Smooth muscle cell of the coronary artery (primary cell): ENCODE measurements at places on chromosomes 4 and X. TPM values are rescaled to one million over a fixed set of nuclear protein-coding genes. Genes with fewer than 3 reads are reported as not detected.

Gene MAGEB2
- not detected in 2 replicates for total RNA-seq

Gene SPANXB1
- not detected in 2 replicates for total RNA-seq

Gene USP26
- not detected in 2 replicates for total RNA-seq

Gene RNF150
- 0.30 and 0.59 TPM in 2 replicates for total RNA-seq

Gene SORCS2
- total RNA-seq: 0.15 and 0.23 TPM in 2 replicates

Gene F11
- total RNA-seq: not detected in 2 replicates
